Glutamatergic neuron (in vitro differentiated cells): ENCODE measurements at places on chromosomes 4 and X.

DNA sequence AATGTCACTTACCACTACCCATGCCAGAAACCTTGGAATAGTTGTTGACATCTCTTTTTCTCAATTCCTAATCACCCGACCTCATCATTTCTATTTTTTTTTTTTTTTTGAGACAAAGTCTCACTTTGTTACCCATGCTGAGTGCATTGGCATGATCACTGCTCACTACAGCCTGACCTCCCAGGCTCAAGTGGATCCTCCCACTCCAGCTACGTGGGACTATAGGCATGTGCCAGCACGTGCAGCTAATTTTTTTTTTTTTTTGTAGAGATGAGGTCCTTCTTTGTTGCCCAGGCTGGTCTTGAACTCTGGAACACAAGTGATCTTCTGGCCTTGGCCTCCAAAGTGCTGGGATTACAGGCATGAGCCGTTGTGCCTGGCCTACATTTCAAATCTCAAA lies 12.0 kb downstream of the KDM6A start:
- no peaks in the 10 kb centered on the region for H3K36me3 ChIP-seq
- H3K4me1 ChIP-seq: peaks cover 3% of the 10 kb centered on the region
- no peak overlapping the region for H3K27ac ChIP-seq
- no peak overlapping the region for H3K4me3 ChIP-seq
- DNase-seq: no peak

DNA sequence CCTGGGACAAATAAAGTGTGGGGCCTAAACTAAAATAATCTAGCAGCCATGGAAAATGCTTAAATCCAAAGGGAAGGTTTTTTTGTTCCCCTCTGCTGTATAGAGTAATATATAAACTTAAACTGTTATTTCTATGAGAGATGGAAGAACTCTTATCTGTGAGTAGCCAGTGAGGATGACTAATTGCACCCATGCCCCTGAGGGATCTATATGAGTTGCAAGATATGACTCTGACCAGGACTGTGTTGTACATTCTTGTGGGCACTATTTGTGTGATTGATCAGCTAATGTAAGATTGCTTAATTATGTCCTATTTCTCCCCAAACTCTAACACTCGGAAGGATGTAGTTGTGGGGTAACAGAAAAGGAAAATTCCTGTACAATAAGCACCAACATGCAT lies 35.2 kb upstream of the AMBN start:
- no peaks in the 10 kb centered on the region for H3K27me3 ChIP-seq
- no peaks in the 10 kb centered on the region for H3K4me1 ChIP-seq
- DNase-seq: no peak
- H3K27ac ChIP-seq: no peak overlapping the region
- H3K4me3 ChIP-seq: no peak overlapping the region
- no peaks in the 10 kb centered on the region for H3K36me3 ChIP-seq

DNA sequence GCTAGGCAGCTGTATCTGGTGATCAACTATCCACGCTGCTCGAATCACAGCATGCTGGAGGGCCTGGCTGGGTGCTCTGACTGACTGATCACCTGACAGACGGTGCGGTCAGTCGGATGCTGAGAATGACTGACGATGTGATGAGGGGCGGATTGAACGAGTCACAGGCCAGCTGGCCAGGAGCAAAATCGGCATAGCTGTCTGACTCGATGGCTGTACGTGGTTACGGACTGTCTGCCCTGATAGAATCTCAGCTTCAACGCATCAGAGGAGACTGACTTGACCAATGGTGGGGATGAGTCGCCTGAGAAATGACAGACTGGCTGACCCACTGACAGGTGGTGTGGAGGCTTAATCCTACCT lies 1.0 kb upstream of the SUV39H1 start:
- H3K4me1 ChIP-seq: peaks cover 13% of the 10 kb centered on the region
- H3K36me3 ChIP-seq: no peaks in the 10 kb centered on the region
- peak overlapping the region; percentile 98 for H3K27ac ChIP-seq
- H3K4me3 ChIP-seq: peak overlapping the region; percentile 91

DNA sequence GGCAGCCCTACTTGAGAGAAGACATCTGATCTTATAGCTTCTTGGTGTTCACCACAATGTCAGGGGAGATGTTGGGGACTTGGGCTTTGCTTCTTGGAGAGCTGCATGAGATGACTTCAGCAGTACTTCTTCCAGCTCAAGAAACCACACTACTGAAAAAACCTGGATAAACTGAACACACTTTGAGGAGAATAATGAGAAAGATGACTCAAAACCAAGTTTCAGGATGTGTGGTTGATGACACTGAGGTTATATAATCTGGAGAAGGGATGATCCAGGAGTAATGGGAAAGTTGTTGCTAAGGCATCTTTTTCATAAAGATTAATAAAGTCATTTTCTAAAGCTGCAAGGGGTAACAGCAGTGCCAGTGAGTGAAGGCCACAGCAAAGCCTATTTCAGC lies 58.4 kb upstream of the PNPLA4 start:
- H3K27me3 ChIP-seq: no peaks in the 10 kb centered on the region
- H3K4me3 ChIP-seq: no peak overlapping the region
- DNase-seq: no peak
- H3K27ac ChIP-seq: no peak overlapping the region

DNA sequence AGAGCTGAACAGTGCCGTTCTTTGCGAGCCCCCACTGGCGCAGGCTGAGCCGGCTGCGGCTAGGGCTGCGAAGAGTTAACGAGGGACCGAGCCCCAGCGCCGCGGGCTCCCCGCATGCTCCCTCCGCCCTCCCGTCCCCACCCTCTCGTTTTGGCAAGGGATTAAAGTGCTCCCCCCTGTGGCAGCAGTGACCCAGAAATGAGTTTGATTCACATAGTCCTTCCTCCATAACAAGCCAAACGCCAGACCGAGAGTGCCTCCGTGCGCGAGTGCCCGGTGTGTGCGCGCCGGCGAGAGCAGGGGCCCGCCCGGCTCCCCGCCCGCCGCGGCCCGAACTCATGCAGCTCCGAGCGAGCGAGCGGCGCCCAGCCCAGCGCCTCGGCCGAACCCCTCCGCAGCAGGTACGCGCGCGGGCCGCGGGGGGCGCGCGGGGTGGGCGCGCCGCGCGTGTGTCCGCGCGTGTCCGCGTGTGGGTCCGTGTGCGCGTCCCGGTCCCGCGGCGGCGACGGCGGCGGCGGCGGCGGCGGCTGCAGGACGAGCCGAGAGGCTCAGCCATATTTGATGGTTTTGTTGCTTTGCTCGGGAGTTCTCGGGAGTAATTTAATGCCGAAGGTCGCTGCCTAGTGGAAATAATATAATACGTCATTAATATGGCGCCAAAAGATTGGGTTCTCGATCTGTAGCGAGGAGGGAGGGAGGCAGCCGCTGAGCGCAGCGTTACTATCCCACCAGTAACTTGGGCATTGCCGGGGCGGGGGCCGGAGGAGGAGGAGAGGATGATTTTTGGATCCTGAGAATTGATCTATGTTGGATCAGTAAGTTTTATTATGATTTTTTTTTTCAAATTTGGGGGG lies at the start of gene JADE1:
JADE1 (plus strand) TSS at position 224 of the 854 bp plus-strand sequence. CDS start 22,059 bp downstream, outside the sequence.
- H3K4me1 ChIP-seq: peaks cover 3% of the 10 kb centered on the region
- peak within 1 kb of the TSS; percentile 97 for H3K4me3 ChIP-seq
- DNase-seq: peak; percentile 91
- peak within 1 kb of the TSS; percentile 93 for H3K27ac ChIP-seq
- H3K27me3 ChIP-seq: peaks cover 4% of the 10 kb centered on the region
- no peaks in the 10 kb centered on the region for H3K36me3 ChIP-seq

GRCh38 chrX:154711264-154711663 lies 39.6 kb downstream of the GAB3 start:
- H3K4me3 ChIP-seq: no peak overlapping the region
- no peaks in the 10 kb centered on the region for H3K36me3 ChIP-seq
- H3K4me1 ChIP-seq: no peaks in the 10 kb centered on the region
- no peak overlapping the region for H3K27ac ChIP-seq
- DNase-seq: no peak
- H3K27me3 ChIP-seq: no peaks in the 10 kb centered on the region

- peaks cover 1% of the 10 kb centered on the region for H3K27me3 ChIP-seq
- no peaks in the 10 kb centered on the region for H3K4me1 ChIP-seq
- H3K4me3 ChIP-seq: no peak overlapping the region
Observed at GRCh38 chr4:81039351-81039972, 9.0 kb downstream of the BMP3 start.

GRCh38 chr4:55258152-55258865 lies 87.7 kb upstream of the SRD5A3 start:
- no peaks in the 10 kb centered on the region for H3K27me3 ChIP-seq
- DNase-seq: no peak
- no peak overlapping the region for H3K4me3 ChIP-seq
- H3K4me1 ChIP-seq: no peaks in the 10 kb centered on the region

DNA sequence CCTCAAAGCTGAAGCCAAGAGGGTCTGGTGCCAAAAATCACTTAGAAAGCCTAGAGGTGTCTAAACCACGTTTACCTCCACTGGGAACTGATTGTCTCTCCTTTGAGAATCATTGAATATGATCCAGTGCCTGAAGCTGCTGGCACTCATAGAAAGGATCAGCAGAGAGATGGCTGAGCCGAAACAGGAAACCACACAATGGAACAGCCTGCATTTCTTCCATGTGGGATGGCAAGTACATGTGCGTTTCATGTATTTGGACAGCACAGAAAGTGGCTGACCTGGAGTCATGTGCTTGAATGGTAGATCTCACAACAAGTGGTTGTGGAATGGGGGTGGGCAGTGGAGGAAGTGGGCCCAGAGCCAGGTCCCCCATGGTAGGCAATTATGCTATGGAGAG lies 533.7 kb downstream of the INPP4B start:
- H3K27me3 ChIP-seq: no peaks in the 10 kb centered on the region
- no peaks in the 10 kb centered on the region for H3K36me3 ChIP-seq
- H3K27ac ChIP-seq: no peak overlapping the region
- H3K4me3 ChIP-seq: no peak overlapping the region
- no peak for DNase-seq

- no peak overlapping the region for H3K27ac ChIP-seq
- no peaks in the 10 kb centered on the region for H3K4me1 ChIP-seq
- H3K36me3 ChIP-seq: no peaks in the 10 kb centered on the region
- DNase-seq: no peak
- no peaks in the 10 kb centered on the region for H3K27me3 ChIP-seq
- H3K4me3 ChIP-seq: no peak overlapping the region
Observed at GRCh38 chr4:59060002-59060846, 1950.0 kb upstream of the IGFBP7 start.

GRCh38 chrX:154433605-154434004 lies 3.3 kb upstream of the GDI1 start:
- peaks cover 12% of the 10 kb centered on the region for H3K27me3 ChIP-seq
- H3K36me3 ChIP-seq: no peaks in the 10 kb centered on the region
- no peak overlapping the region for H3K4me3 ChIP-seq
- peaks cover 11% of the 10 kb centered on the region for H3K4me1 ChIP-seq

- no peaks in the 10 kb centered on the region for H3K36me3 ChIP-seq
- H3K4me1 ChIP-seq: peaks cover 29% of the 10 kb centered on the region
- no peak for DNase-seq
- peak overlapping the region; percentile 83 for H3K4me3 ChIP-seq
Observed at GRCh38 chr4:6268650-6269615, 717 bp upstream of the WFS1 start.

DNA sequence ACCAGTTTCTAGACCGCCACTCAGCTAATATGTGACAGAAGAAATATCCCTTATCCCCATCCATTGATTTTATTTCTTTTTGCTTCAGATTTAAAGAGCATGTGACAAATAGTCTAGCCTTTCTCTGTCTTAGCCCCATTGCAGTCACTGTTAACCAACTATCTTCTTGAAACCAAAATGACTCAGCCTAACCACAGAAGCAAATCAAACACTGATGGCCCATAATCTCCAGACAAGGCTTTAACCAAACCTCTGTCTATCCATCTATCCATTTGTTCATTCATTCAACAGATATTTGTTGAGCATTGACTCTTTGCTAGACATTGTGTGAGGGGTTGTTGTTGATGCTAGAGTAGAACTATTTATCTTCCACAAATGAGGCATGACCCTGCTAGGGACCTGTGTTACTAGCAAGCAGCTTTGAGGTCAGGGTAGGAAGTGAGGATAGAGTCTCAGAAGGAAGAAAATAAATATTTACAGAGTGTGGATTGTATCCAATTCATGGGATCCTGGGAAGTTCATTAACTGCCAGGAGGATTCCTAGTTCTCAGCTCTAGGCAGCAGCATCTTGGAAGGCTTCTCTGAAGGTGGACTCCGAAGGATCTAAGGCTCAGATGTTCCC lies 22.5 kb downstream of the HNRNPH2 start:
- H3K36me3 ChIP-seq: no peaks in the 10 kb centered on the region
- H3K4me1 ChIP-seq: no peaks in the 10 kb centered on the region
- H3K4me3 ChIP-seq: no peak overlapping the region
- DNase-seq: no peak

DNA sequence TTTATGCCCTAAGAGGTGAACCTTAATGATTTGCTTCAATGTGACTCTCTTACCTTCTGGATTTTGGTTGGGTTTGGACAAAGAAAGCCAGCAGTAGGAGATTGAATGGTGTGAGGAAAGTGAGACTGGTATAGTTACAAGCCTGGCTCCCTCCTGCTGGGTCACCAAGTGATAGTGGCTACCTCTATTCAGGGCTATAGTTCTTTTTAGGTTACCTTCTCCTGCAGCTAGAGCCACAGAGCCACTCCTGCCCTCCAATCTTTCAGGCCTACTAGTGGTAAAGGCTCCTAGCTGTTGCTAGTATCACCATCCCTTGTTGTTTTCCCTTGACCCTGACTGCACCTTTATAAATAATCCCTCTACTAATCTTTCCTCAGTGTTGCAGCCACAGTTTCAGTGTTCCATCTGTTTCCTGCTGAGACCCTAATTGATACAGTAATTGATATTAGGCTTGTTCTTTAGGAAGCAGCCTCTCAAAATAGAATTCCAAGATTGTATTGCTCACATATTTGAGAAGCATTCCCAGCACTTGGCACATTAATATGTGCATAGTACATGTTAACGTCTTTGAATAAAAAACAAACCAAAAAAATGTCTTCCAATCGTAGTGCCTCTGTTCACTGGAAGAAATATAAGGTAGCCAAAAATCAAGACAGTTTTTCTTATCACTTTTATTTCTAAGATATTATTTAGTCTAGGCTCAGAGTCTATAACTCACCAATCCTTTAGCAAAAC lies 82.3 kb downstream of the SRPX start:
- H3K4me3 ChIP-seq: no peak overlapping the region
- no peaks in the 10 kb centered on the region for H3K36me3 ChIP-seq
- DNase-seq: no peak
- no peaks in the 10 kb centered on the region for H3K4me1 ChIP-seq
- no peak overlapping the region for H3K27ac ChIP-seq

- H3K4me1 ChIP-seq: no peaks in the 10 kb centered on the region
- peaks cover 2% of the 10 kb centered on the region for H3K27me3 ChIP-seq
- H3K27ac ChIP-seq: no peak overlapping the region
- H3K36me3 ChIP-seq: peaks cover 5% of the 10 kb centered on the region
Observed at GRCh38 chrX:153608806-153609205, 9.9 kb upstream of the CCNQ start.

DNA sequence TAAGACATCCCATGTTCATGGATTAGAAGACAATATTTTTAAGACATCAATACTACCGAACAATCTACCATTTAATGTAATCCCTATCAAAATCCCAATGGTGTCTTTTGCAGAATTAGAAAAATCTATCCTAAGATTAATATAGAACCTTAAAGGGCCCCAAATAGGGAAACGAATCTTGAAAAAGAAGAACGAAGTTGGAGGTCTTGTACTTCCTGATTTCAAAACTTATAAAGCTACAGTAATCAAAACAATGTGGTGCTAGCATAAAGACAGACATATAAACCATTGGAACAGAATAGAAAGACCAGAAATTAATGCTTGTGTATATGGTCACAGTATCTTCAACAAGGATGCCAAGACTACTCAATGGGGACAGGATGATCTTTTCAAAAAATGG lies 42.0 kb downstream of the CENPE start:
- H3K27me3 ChIP-seq: no peaks in the 10 kb centered on the region
- no peak for DNase-seq
- no peak overlapping the region for H3K27ac ChIP-seq
- H3K36me3 ChIP-seq: no peaks in the 10 kb centered on the region
- H3K4me1 ChIP-seq: no peaks in the 10 kb centered on the region

- no peak for DNase-seq
- no peak overlapping the region for H3K27ac ChIP-seq
- H3K4me3 ChIP-seq: no peak overlapping the region
Observed at GRCh38 chrX:68998716-68999115, 166.5 kb downstream of the PJA1 start.
